ENCODE measurements at places on chromosomes 12 and 14.

DNA sequence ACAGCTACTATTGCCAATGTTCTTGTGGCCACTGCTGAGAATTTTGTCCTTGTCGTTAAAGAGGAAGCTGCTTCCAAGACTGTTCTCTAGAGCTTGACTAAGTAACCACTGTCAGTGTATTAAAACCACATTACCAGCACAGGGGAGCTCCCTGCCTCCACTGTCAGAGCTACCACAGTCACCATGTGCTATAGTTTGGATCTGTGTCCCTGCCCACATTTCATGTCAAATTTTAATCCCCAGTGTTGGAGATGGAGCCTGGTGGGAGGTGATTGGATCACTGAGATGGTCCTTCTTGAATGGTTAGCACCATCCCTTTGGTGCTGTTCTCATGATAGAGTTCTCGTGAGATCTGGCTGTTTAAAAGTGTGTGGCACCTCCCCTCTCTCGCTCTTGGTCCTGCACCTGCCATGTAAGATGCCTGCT, 23.2 kb upstream of the RAP1B start:
- peak; percentile 60 for DNase-seq

DNA sequence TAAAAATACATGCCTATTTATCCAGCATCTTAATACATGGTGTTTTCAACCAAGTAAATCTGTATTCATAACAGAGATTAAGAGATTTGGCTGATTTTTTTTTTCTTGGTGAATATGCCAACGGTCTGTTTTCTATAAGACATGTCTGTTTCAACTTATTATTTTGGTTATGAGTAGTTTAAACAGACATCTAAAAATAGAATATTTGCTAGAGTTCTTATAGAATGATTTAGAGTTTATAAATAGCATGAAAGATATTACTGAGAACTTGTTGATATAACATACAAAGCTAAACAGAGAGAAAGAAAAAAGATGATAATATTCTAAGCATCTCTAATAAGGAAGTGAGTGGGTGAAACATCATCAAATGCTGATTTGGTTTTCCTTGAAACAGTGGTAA, 199.9 kb downstream of the CCDC91 start:
- no peak for DNase-seq

DNA sequence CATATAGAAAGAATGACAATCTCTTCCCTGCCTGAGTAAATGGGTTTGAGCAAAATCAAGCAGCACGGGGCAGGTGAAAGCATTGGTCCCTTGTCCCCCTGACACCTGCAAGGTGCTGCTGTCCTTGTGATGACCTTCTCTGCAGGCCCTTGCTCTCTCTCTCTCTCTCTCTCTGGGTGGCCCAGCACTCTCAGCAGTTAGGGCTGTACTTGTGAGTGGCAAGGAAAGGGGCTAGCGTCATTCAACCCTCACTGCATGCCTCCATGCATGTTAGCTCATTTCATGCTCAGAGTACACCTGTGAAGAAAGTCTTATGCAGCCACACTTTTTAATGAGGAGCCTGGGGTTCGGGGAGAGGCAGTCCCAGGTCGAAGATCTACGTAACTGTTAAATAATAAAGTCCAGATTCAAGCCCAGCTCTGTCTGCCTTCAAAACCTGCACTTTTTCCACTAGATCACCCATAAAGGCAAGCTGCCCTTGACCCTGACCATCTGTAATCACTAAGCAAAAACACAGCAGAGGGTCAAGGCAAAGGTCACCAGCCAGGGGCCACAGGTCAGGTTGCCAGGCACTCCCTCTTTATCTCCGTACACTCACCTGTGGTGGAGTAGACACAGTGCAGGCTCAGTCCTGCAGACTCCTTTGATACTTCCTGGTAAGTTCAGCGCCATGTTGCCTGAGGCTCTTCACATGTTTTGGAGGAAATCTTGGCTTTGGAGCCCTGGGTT, 44.9 kb upstream of the CLMN start:
- no peak for DNase-seq

DNA sequence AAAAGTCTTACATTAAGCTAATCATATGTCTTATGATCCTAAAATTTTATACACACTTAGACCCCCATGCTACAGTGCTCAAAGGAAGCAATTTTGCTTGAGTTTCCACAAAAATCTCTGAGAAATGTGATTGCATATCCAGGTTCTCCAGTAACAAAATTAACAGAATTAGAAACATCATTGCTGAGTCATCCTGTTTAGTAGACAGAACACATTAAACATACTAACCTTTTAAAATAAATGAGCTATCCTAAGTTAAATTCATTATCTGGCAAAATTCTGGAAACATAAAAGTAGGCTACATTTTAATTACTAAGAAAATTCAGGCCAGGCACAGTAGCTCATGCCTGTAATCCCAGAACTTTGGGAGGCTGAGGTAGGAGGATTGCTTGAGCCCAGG, 94.7 kb downstream of the DENND5B start:
- peak; percentile 41 for DNase-seq

- DNase-seq: peak; percentile 62
Measured at GRCh38 chr12:1130164-1130563, 139.1 kb downstream of the ERC1 start.

GRCh38 chr14:51328064-51328771, 88.2 kb downstream of the TMX1 start:
- peak; percentile 77 for DNase-seq

DNA sequence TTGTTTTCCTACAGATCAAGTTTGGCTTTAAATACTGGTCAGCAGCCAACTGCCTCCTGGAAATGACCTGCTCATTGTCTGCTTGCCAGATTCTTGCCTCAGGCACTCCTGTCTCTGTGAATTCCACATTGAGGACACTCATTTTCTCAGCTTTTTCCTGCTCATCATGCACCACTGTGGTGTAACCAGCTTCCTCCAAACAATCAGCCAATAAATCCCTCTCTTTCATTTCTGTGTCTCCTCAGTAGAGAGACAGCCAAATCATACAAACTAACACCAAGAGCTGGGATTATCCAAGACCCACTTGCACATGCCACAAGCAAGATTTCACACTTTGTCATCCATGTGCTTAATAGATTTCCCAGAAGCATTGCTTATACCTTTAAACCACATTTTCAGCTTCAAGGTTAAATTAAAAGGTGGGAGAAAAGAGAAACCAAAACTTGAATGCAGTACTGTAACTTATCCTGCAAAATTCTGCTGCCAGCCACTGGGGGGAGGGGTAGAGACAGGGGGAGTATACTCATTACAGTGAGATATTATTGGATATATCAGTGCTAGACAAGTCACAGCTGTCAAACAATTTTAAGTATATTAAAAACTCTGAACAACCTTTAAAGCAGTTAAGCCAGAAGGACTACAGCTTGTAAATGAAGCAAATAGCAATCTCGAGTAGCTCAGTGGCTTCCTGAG, 105.0 kb downstream of the PPP2R5E start:
- peak; percentile 96 for DNase-seq

GRCh38 chr12:16218234-16218633, 59.3 kb downstream of the SLC15A5 start:
- no peak for DNase-seq

GRCh38 chr12:29695026-29695425, 88.7 kb downstream of the TMTC1 start:
- DNase-seq: no peak

GRCh38 chr12:131830335-131830913, 2.2 kb downstream of the MMP17 start:
- DNase-seq: peak; percentile 3
